Upper lobe of left lung (tissue), 6 donors: ENCODE measurements at places on chromosomes 2 and 18. TPM values are rescaled to one million over a fixed set of nuclear protein-coding genes. Genes with fewer than 3 reads are reported as not detected.
A peak's percentile ranks its signal among the peaks of the same experiment; 100 is the strongest.

C2orf81 gene
- total RNA-seq, result 4.0 TPM

HOXD9 gene
- total RNA-seq, result not detected

L3MBTL4 gene
- total RNA-seq, result 23.0 TPM

PAX3 gene
- not detected for total RNA-seq

EVX2 gene
- total RNA-seq, result not detected

DNAH7 gene
- total RNA-seq, result 18.9 TPM

ADAM23 gene
- 0.20 TPM for total RNA-seq

TMEM200C gene
- 0.44 TPM for total RNA-seq

CRYGC gene
- not detected for total RNA-seq

- no peak overlapping the region for H3K4me3 ChIP-seq
- no peak for DNase-seq
- no peak overlapping the region for H3K27ac ChIP-seq
- H3K27me3 ChIP-seq, result no peaks in the 10 kb centered on the region
Measured at GRCh38 chr2:9050122-9050809, 46.8 kb upstream of the MBOAT2 start.

- H3K36me3 ChIP-seq, result no peaks in the 10 kb centered on the region
- no peaks in the 10 kb centered on the region for H3K27me3 ChIP-seq
- DNase-seq, result no peak
- H3K27ac ChIP-seq, result no peak overlapping the region
Measured at GRCh38 chr2:134555411-134555810, 163.4 kb downstream of the TMEM163 start.

DNA sequence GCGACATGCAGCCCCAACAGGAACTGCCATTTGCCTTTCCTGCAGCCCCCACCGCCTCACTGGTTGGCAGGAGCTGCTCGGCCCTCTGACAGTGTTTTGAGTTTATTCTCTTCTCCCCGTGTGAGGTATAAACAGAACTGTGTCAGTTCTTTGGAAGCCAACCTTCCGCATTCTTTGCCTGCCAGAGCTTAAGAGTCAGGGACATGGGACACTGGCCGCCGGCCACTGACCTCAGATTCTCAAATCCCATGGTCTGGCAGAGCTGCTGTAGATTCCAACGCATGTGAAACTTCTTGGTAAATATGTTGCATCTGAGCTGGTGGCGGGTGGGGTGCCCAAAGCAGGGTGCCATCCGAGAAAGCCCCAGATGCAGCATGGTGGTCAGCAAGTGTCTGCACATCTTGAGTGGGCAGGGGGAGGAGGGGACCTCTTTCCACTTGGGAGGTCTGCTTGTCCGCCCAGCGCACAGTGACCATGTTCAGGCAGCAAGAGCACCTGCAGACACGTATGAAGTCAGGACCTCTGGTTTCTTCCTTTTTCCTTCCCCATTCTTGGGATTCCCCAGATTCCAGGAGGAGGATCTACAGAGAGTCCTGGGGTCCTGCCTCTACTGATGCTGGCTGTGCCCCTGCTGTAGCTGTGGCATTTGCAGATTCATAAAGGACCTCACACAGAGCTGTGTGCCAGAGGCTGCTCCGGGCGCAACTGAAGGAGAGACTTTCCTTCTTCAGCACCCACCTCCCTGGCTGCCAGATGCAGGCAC lies 23.8 kb downstream of the ASB18 start:
- no peaks in the 10 kb centered on the region for H3K36me3 ChIP-seq
- no peak for DNase-seq
- no peaks in the 10 kb centered on the region for H3K27me3 ChIP-seq
- no peak overlapping the region for H3K4me3 ChIP-seq

DNA sequence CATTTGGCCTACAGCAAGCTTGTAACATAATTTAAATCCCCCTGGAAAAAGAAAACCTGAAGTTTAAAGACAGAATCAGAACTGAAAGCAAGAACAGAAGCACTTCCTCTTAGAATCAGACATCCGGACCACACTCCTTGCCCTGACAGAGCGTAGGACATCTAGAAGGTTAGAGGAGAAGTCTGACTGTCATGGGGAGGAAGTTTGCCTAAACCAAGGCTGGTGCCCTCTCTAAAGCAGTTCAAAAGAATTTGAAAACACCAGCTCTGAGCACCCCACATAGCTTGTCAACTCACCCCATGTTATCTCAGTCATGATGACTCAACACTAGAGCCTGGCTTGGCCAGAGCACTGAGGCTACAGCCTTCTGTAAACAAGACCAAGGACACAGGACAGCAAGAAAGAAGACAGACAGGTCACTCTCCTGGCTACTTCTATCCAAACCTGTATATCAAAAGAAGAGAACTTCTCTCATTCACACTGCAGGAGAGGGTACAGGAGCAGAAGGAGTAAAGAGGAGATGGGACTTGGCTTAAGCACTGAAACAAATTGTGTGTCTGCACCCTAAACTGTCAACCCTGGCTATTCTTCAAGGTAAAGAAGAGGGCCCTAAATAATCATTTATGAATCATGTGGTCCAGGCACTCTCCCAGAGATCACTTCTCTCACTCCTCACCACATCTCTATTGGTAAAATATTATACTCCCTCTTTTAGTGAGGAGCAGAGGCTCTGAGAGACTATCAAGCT lies 198.6 kb downstream of the MEMO1 start:
- DNase-seq, result no peak
- H3K27me3 ChIP-seq, result no peaks in the 10 kb centered on the region
- H3K4me1 ChIP-seq, result no peaks in the 10 kb centered on the region
- H3K36me3 ChIP-seq, result no peaks in the 10 kb centered on the region
- H3K4me3 ChIP-seq, result no peak overlapping the region
- H3K27ac ChIP-seq, result no peak overlapping the region

DNA sequence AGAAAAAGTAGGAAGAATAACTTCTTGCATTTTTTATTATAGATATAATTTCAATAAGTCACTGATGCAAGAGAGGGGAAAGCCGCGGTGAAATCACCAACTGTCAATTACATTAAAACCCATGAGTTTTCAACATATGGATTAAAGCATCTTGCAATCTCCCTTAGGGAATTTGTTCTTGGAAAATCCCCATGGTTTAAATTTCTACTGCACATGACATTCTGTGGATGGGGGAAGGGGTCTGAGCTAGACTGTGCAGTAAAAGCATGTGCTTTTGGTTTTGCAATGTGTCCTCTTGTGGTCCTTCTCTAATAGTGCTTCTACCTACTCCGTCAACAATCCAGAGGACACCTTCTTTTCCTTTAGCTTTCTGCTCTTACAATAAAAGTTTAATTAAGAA lies 894.0 kb downstream of the DCDC2C start:
- H3K4me3 ChIP-seq, result no peak overlapping the region
- no peaks in the 10 kb centered on the region for H3K27me3 ChIP-seq
- H3K4me1 ChIP-seq, result no peaks in the 10 kb centered on the region
- H3K36me3 ChIP-seq, result no peaks in the 10 kb centered on the region
- DNase-seq, result no peak

GRCh38 chr2:216015722-216016464 lies 2.5 kb upstream of the MREG start:
- H3K27me3 ChIP-seq, result no peaks in the 10 kb centered on the region
- no peak overlapping the region for H3K4me3 ChIP-seq
- no peaks in the 10 kb centered on the region for H3K36me3 ChIP-seq
- peaks cover 10% of the 10 kb centered on the region for H3K4me1 ChIP-seq
- no peak for DNase-seq

DNA sequence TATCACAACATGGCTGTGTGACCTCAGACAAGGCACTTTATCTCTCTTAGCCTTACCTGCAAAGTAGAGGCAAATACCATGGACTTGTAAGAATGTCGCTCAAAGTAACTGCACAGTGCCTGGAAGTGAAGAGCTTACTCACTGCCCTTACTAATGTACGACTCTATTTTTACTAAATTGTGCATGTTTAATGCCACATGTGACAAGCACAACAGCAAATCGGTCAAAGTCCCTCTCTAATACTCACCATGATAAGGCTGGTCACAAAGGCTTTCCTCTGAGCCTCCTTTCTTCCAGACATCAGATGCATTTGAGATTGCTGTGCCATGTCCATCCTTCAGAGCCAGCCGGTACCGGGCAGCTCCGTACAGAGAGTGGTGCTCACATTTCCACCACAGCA lies 100.4 kb upstream of the CD302 start:
- H3K27ac ChIP-seq, result no peak overlapping the region
- H3K36me3 ChIP-seq, result no peaks in the 10 kb centered on the region
- no peak for DNase-seq
- H3K4me1 ChIP-seq, result peaks cover 12% of the 10 kb centered on the region

GRCh38 chr2:120737340-120738101 lies 1.9 kb downstream of the GLI2 start:
- DNase-seq, result peak; percentile 81
- H3K4me3 ChIP-seq, result peak overlapping the region; percentile 47
- peaks cover 12% of the 10 kb centered on the region for H3K27me3 ChIP-seq

- DNase-seq, result no peak
- no peaks in the 10 kb centered on the region for H3K27me3 ChIP-seq
- no peaks in the 10 kb centered on the region for H3K36me3 ChIP-seq
- H3K4me3 ChIP-seq, result no peak overlapping the region
- H3K27ac ChIP-seq, result no peak overlapping the region
Measured at GRCh38 chr18:41973983-41974382, 18.9 kb downstream of the PIK3C3 start.

GRCh38 chr2:233002829-233003657 lies 10.0 kb downstream of the NGEF start:
- H3K4me3 ChIP-seq, result no peak overlapping the region
- DNase-seq, result no peak
- no peaks in the 10 kb centered on the region for H3K4me1 ChIP-seq
- H3K36me3 ChIP-seq, result no peaks in the 10 kb centered on the region

DNA sequence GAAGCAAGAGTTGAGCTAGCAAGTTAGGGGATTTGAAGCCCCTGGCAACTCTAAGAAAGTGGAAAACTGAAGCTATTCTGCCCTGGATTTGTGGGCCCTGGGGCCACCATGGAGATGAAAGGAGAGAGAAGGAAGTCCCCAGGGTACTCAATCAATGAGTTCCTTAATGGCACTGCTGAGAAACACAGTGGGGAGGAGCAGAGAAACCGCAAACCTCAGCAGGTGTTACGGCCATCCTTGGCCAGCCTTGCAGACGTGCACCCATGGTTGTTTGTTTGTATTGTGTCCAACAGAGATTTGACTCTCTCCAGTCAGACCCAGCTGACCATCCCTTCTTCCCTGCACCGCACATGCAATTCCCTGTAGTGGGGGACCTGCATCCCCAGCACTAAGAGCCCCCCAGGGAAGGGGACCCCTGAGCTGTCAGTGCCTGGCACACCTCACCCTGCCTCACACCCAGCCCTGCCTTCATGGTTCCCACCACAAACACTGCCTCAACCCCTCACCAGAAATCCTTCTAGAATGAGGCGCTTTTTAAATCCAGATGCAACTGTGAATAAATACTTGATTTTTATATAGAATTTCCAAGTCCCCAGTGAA lies 255.3 kb downstream of the SH3BP4 start:
- no peaks in the 10 kb centered on the region for H3K27me3 ChIP-seq
- no peak overlapping the region for H3K27ac ChIP-seq
- H3K4me1 ChIP-seq, result no peaks in the 10 kb centered on the region
- no peak overlapping the region for H3K4me3 ChIP-seq
- DNase-seq, result no peak

- no peaks in the 10 kb centered on the region for H3K4me1 ChIP-seq
- H3K27me3 ChIP-seq, result no peaks in the 10 kb centered on the region
- no peak for DNase-seq
- H3K27ac ChIP-seq, result no peak overlapping the region
- no peak overlapping the region for H3K4me3 ChIP-seq
Measured at GRCh38 chr2:77725045-77725444, 202.9 kb upstream of the LRRTM4 start.

- H3K4me1 ChIP-seq, result peaks cover 27% of the 10 kb centered on the region
- DNase-seq, result no peak
- H3K27me3 ChIP-seq, result no peaks in the 10 kb centered on the region
- no peak overlapping the region for H3K4me3 ChIP-seq
- H3K36me3 ChIP-seq, result no peaks in the 10 kb centered on the region
Measured at GRCh38 chr2:12818416-12819102, 101.8 kb downstream of the TRIB2 start.

GRCh38 chr18:44678725-44679055 lies 2.0 kb upstream of the SETBP1 start:
- peaks cover 17% of the 10 kb centered on the region for H3K4me1 ChIP-seq
- peak overlapping the region; percentile 77 for H3K4me3 ChIP-seq
- no peak for DNase-seq
- no peaks in the 10 kb centered on the region for H3K27me3 ChIP-seq
- H3K27ac ChIP-seq, result peak overlapping the region; percentile 95
- H3K36me3 ChIP-seq, result no peaks in the 10 kb centered on the region

DNA sequence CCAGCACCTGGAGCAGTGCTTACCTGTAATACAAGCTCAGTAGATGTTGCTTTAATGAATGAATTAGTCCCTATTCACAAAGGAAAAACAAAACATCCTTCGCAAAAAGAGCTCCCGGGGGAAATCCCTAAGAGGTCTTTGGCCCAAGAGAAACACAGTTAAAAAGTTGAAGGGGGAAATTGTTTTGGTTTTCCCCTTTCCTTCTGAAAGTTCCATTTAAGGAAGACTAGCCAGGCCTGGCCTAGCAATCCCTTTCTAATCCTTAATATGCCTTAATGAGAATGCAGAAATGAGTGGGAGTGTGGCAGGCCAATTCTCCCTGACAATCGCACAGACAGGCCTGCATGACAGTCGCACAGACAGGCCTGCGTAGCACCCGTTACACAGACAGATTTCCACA lies 33.5 kb upstream of the REL start:
- H3K27ac ChIP-seq, result no peak overlapping the region
- DNase-seq, result no peak
- no peaks in the 10 kb centered on the region for H3K36me3 ChIP-seq
- no peaks in the 10 kb centered on the region for H3K27me3 ChIP-seq
- no peak overlapping the region for H3K4me3 ChIP-seq

- no peaks in the 10 kb centered on the region for H3K27me3 ChIP-seq
- no peaks in the 10 kb centered on the region for H3K4me1 ChIP-seq
- DNase-seq, result no peak
- no peaks in the 10 kb centered on the region for H3K36me3 ChIP-seq
- no peak overlapping the region for H3K27ac ChIP-seq
Measured at GRCh38 chr2:214550786-214551185, 139.9 kb downstream of the VWC2L start.

- H3K36me3 ChIP-seq, result no peaks in the 10 kb centered on the region
- no peak for DNase-seq
- no peak overlapping the region for H3K27ac ChIP-seq
Measured at GRCh38 chr2:75390169-75390568, 170.6 kb downstream of the EVA1A start.

DNA sequence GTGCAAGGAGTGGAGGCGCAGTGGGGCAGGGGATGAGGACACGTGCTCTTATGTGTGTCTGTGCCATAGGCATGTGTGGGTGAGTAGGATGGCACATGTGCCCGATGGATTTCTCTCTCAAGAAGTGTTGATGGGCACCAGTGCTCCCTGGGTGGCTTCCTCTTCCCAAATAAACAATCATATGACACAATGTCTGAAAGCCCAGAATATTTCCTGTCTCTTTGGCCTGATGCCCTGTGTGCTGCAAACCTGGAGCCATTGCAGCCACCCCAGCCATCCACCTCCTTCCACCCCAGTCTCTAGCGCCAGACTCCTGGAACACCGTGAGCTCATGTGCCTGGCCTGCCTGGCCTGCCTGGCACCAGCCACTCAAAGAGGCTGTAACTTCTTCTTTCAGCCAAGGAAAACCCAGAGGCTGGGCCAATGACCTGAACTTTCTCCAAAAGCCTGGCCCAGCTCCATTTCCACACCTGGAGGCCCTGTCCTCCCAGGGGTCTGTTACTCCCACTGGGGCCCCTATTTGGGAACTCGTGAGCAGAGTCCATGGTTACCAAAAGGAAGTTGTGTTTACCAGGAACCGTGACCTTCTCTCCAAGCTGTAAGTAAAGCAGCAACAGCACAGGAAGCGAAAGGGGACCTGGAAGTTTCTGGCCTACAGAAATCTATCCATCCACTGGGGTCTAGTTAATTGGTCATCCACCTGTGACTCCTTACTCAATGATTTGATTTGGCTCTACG lies 9.5 kb upstream of the ZBTB7C start:
- no peak overlapping the region for H3K4me3 ChIP-seq
- H3K27me3 ChIP-seq, result no peaks in the 10 kb centered on the region
- peak; percentile 30 for DNase-seq
- peak overlapping the region; percentile 12 for H3K27ac ChIP-seq
- peaks cover 4% of the 10 kb centered on the region for H3K4me1 ChIP-seq
- H3K36me3 ChIP-seq, result no peaks in the 10 kb centered on the region
